ENCODE measurements at places on chromosomes 2 and 18. TPM values are rescaled to one million over a fixed set of nuclear protein-coding genes. Genes with fewer than 3 reads are reported as not detected.

CRACDL gene
- total RNA-seq = not detected

LYG2 gene
- not detected for total RNA-seq

RSAD2 gene
- 0.63 TPM for total RNA-seq

GALNT14 gene
- total RNA-seq = 0.72 TPM

TMEM178A gene
- total RNA-seq = 0.36 TPM

C2orf72 gene
- not detected for total RNA-seq

CLEC4F gene
- not detected for total RNA-seq
